ENCODE measurements at places on chromosomes 7 and 10.

- DNase-seq, result no peak
Measured at GRCh38 chr10:101597091-101597900, 9.2 kb downstream of the DPCD start.

GRCh38 chr7:151727579-151728285 lies 149.2 kb downstream of the PRKAG2 start:
- peak; percentile 16 for DNase-seq

DNA sequence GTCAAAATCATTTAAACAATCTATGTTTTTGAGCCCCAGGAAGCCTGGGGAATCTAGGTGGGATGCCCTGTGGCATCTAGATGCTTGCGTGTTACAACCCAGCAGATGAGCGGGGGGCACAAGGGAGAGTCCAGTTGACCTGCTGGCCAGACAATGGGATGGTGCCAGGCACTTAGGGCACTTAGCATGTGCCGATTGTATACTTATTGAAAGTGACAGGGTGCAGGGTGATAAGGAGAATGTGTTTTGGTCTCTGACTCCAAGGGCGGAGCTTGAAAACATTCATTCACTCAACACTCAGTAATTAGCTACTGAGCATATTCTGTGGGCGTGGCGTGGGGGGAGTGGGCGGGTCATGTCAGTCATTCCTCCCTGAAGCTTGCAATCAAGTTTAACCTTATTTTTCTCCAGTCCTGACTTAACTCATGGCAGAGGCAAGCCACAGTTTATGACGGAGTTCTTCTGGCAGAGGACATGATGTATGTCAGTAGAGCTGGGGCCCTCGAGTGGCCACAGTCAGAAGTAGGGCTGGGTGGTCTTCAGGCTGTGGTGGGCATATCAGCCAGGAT lies 115.1 kb downstream of the PRKCQ start:
- DNase-seq, result no peak

GRCh38 chr10:20363684-20364083 lies 533.4 kb downstream of the NEBL start:
- no peak for DNase-seq

- DNase-seq, result no peak
Measured at GRCh38 chr10:59631237-59631636, 78.4 kb downstream of the SLC16A9 start.

- DNase-seq, result no peak
Measured at GRCh38 chr10:107728807-107729206, 564.3 kb upstream of the SORCS1 start.

DNA sequence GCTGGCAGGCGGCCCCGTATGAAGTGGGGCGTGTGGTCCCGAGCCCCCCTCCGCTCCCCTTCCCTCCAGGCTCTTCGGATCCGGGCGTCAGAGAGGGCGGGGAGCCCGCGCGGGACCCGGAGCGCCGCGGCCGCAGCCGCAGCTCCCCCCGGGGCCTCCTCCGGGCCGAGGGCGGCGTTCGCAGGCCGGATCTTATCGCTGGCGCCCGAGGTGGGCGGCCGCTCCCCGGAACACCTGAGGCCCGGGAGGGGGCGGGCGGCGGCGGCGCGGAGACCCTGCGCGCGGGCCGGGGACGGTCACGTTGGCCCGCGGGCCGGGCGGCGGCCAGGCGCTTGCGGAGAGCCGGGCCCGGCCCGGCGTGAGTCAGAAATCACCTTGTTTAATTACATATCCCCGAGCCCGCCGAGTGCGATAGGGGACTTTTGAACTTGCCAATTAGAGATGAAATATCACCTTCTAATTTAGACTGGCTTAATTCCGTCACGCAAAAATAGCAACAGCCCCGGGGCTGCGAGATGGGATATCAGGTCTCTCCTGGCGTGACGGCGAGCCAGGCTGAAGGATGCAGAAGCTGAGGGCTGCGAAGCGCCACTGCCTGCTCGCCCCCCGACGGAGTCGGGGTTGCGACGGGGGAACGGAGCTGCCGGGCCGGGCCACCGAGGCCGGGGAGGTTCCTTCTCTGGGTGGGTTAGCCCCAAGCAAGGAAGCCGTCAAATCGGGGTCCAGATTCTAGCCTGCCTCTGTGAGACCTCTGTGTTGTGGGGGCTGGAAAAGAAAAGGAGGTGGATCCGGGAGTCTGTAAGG lies 43.4 kb downstream of the LDB3 start:
- peak; percentile 4 for DNase-seq

DNA sequence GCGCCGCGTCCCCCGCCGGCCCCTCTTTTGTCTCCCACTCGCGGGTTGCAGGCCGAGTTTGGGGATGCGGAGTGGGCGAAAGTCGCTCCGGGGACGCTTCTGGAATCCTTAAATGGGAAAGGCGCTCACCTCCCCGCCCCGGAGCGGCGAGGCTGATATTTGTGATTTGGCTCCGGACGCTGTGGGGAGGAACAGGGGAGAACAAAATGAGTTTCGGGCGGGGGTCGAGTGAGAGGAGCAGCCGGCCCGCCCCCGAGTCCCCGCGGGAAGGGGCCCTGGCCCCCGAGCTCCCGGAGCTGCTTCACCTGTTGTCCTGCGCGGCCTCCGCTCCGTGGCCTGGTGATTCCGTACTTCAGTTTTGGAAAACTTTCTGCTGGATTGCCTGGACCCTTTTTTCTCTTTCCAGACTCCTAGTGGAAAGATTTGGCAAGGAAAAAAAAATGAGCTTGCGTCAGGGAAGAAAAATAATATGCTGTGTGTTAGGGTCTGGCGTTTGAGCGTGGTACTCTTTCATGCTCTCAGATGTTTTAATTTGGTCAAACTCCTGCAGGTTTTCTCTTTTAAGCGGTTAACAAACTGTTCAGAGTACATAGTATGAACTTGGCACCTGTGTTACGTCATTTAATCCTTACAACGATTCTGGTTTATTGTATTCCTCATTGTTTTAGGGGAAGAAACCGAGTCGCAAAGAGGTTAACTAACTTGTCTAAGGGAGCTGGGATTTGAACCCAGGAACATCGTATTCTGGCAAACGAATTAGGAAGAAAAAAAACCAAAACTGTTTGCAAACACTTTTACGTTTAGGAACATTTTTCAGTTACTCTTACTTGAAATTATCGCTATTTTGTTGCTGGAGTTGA lies 924 bp downstream of the BMPR1A start:
- no peak for DNase-seq

GRCh38 chr7:51187941-51188340 lies 128.7 kb downstream of the COBL start:
- no peak for DNase-seq

DNA sequence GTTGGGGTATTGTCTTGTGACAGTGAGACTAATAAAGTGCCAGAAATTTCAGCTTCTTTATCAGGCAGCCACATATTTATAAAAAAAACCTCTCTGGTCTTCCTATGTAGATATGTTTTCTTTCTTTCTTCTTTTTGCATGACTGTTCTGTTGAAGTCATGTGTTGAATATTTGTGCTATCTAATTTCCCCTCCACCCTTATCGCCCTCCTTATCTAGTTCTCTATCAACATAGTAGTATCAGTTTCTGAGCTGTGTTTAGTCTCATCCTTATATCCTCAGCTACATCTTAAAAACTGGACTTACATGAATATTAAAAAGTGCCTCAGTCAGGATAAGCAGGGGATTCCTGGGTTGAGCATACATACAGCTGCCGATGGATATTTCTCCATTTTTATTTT lies 53.9 kb downstream of the SEMA3D start:
- no peak for DNase-seq

- no peak for DNase-seq
Measured at GRCh38 chr7:157480371-157481050, 143.7 kb downstream of the DNAJB6 start.

DNA sequence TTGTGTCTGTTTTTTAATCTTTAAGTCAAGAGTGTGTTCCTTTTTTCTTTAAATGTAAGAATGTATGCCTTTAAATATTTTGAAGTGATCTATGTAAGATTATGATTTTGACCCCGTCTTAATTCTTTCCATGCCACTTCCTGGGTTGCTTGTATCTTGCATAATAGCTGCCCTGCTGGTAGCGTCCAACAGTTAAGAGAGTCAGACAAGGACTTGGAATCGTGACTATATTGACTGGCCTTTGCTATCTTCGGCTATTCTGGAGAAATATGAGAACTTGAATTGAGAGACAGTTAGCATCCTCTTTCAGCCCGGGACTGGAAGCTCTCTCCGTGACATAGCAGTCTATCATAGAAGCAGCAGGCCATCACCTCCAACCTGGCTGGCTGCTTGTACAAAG lies 13.0 kb downstream of the NRP1 start:
- no peak for DNase-seq

DNA sequence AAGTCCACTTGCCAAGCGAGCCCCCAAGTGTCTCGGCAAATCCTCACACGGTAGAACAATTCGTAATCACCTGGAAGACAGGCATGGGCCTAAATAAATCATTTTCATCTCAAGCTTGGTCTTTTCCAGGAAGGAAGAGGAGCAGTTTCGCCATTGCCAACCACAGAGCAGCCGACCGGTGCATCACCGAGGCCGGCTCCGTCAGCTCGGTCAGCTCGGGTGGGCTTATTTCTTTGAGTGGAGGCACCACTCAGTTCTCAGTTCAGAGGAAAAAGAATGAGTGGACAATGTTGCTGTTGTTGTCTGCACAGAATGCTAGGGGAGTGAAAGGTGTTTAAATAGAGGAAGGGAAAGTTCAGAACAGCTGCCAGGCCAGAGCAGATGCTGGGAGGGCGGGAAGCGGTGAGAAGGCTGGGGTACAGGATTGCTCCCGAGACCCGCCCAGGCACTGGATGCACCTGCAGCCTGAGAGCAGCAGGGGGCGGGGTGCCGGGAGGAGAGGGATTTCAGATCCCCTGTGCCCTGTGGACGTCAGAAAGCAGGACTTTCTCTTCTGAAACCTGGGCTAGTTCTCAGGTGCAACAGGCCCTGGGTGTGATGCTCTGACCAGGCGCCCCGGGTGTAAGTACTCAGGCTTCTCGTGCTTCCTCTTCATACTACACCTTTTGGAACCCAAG lies 17.7 kb upstream of the IGFBP3 start:
- no peak for DNase-seq

GRCh38 chr10:29279779-29280487 lies 8.9 kb upstream of the LYZL1 start:
- no peak for DNase-seq

- no peak for DNase-seq
Measured at GRCh38 chr10:103277713-103278536, 987 bp downstream of the INA start.

DNA sequence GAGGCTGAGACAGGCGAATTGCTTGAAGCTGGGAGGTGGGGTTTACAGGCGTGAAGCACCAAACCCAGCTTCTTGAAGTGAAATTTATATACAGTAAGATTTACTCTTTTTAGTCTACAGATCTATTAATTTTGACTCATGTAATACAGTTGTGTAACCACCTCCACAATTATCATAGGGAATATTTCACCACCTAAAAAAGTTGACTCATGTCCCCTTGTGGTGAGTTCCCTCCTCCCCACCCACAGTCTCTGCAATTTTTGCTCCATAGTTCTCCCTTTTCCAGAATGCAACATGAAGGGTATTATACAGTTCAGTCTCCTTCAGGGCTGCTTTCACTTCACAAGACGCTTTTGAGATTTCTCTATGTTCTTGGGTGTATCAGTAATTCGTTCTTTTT lies 156.8 kb downstream of the FAM107B start:
- no peak for DNase-seq

GRCh38 chr10:133196221-133196915 lies 33.6 kb upstream of the UTF1 start:
- DNase-seq, result no peak

DNA sequence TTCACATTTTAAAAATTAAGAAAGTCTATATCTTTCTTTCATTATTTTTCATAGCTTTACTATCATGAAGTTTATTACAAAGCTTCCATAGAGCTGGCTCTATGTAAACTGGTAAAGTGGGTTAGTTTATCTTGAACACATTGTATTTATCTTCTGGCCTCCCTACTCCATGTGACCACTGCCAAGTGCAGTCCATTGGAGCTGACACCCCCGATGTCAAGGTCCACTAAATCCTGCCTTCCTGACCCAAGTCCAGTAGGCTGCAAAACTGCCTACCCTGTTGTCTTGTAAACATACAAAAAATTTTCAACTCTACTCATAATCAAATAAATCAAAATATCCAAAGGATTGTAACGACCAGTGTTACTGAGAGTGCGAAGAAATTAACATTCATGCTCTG lies 10.2 kb downstream of the DNAJC12 start:
- no peak for DNase-seq

- no peak for DNase-seq
Measured at GRCh38 chr10:71625445-71626175, 94.0 kb downstream of the C10orf105 start.

DNA sequence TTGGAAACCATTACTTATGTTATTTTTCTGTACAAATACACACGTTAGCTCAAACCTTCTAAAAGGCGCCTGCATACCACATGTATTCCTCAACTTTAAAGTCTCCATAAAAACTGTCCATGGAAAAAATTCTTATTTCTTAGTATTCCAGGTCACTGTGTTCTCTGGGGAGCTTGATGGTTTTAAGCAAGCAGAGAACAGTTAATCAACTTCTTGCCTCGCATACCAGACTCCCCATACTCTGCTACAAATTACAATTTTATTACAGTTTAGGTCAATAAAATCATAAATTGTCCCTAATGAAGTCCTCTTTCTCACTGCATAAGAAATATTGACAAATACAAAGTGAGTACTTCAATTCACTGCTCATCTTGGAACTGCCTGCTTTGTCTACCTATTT lies 77.0 kb upstream of the GPR22 start:
- no peak for DNase-seq

GRCh38 chr7:154928136-154929005 lies 74.6 kb downstream of the PAXIP1 start:
- no peak for DNase-seq

GRCh38 chr7:90580051-90580450 lies 16.1 kb upstream of the CDK14 start:
- no peak for DNase-seq

DNA sequence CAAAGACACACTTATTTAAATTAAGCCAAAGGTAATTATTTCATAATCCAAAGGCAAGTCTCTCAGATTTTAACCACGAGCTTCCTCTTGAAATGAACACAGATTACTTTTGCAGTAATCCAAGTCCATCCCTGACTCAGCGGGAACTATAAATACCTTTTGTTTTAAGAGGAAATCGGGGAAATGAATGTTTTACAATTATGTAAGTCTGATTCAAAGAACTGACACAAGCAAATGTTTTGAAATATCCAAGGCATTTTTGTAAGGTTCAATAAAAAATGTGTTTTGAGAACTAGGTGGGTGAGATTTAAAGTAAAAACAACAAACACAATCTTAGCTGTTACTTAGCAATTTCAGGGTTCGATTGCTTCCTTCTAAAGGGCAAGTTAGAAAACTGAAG lies 179.8 kb upstream of the ASAH2 start:
- no peak for DNase-seq

GRCh38 chr7:128530855-128531104 lies 54.2 kb downstream of the METTL2B start:
- no peak for DNase-seq

- DNase-seq, result no peak
Measured at GRCh38 chr7:131943211-131943610, 386.8 kb upstream of the PODXL start.

DNA sequence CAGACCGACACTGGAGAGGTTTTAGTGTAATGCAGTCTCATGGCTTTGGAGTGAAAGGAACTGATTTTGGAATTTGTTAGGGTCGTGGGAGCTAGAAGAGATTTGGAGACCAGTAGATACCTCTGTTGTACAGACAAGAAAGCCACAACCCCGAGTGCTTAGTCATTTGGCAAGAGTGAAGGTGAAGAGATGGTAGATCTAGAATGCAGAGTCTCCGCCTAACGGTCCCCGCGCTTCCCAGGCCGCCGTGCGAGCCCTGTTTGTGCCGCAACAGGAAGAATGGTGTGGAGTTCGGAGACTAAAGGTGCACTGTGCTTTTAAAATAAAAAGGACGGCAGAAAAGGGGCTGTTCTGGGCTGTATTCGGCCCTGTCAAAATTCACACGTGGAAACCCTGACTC lies 186.7 kb downstream of the ADARB2 start:
- no peak for DNase-seq

GRCh38 chr7:92647652-92648051 lies 57.5 kb upstream of the FAM133B start:
- DNase-seq, result no peak
